ENCODE measurements at places on chromosomes 2 and 18.

- no peak for DNase-seq
Measured at GRCh38 chr2:8587920-8588830, 93.7 kb upstream of the ID2 start.

- DNase-seq, result no peak
Measured at GRCh38 chr2:23530909-23531276, 145.9 kb downstream of the KLHL29 start.

DNA sequence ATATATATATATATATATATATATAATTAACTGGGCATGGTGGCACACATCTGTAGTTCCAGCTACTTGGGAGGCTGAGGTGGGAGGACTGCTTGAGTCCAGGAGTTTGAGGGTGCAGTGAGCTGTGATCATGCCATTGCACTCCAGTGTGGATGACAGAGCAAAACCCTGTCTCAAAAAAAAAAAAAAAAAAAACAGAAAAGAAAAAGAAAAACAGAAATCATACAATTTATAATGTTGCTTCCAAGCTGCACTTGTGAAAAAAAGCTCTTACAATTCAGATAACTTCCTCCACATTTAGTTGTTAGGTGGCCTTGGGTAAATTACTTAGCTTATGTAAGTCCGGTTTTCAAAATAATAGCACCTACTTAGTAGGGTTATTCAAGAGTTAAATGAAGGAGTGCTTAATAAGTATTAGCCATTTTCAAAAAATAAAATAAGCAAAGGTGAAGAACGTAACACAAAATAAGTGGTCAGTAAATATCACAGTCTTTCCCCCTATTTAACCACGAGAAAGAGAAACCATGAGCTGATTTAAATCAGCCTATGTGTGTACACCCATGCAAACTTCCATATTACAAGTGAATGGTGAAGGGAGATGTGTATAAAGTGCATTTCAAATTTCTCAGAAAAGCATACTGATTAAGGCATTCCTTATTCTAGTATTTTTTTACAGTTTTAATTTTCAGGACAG lies 2.3 kb downstream of the WIPF1 start:
- no peak for DNase-seq

GRCh38 chr18:62663731-62664336 lies 51.5 kb upstream of the PHLPP1 start:
- DNase-seq, result no peak

DNA sequence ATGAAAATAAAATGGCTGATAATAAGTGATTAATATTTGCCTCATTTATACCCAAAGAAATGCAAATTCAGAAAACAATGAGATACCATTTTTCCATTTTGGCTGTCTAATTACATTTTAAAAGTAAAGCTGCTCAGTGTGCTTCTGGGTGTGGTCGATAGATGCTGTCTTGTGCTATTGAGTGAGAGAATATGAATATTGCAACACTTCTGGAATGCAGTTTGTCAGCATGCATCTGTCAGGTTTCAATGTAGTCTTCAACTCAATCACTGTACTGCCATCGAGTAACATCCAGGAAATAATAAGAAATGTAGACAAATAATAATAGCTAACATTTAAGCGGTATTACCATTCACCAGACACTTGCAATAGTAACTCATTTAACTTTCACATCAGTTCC lies 3.9 kb downstream of the IL18R1 start:
- DNase-seq, result no peak

DNA sequence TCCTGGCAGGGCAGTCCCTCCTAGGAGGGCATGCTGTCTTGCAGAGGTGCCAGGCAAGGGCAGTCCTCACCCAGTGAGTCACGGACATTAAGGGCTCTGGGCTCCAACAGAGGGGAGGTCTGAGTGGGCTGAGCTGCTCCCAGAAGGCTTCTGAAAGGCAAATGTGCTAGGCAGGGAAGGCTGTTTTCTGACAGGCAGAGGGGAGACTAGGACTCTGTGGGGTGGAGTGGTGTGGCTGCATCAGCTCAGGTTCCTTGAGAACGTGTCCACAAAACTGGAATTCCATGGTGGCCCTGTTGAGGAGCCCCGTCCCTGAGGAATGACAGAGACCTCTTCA lies 283.5 kb downstream of the MYCN start:
- no peak for DNase-seq

- DNase-seq, result no peak
Measured at GRCh38 chr18:59769129-59769865, 72.1 kb upstream of the CCBE1 start.

DNA sequence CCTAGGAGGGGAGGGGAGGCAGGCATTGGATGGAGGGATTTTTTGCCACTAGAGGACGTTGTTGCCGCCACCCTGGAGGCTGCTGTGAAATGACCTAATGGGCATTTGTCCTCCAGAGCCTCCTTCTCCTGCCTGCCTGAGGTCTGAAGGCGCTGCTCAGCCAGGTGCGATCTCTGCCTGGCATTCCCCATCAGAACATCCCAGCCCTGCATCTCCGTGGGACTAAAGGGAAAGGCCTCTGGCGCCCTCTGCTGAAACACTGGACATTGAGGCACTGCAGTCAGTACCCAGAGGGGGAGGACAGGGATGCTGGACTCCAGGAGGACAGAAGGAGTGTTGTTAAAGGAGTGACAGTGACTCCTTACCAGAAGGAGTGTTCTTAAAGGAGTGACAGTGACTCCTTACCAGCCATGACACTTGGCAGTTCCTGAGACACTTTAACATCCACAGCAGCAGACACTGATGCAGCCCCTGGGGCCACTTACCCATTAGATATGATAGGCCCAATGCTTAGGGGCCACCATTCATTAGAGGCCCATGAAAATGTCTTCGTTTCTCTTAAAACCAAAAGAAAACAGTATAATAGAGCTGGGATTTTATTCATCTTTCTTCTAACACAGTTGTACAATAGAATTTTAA lies 17.0 kb downstream of the THNSL2 start:
- DNase-seq, result peak; percentile 62

DNA sequence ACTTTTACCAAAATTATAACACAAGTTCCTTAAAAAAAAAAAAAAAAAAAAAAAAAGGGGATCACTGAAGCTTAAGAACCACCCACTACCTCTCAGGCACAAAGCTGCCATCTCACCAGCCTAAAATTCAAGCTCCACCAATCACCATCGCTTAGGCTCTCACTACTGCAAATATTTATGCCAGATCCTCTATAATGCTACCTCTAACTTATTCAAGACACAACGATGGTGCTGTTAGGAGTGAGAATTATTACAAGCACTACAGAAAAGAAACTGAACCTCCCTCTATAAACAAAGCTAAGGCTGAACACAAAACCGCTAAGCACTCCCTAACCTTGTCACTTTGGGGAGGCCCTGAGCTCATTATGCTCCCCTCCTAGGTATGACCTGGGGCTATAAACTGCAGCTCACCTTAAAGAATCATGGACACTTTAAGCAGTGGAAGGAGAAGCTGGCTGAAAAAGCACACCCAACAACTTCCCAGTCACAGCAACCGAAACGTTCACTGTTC lies 3.6 kb downstream of the FZD5 start:
- DNase-seq, result no peak

DNA sequence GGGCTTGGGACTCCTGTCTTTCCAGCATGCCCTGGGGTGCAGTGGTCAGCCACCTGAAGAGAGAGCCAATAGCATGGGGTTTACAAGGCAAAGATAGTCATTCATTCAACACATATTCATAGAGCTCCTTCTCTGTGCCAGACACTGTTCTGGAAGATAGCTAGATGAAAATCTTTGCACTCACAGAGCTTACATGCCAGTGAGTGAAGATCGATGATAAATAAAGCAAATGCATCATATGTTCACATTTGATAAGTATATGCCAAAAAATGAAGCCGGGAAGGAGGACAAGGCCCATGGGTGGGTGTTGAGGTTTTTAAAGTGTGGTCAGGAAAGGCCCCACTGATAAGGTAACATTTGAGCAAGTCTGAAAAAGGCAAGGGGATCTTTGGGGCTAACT lies 130.8 kb upstream of the CDCA7 start:
- no peak for DNase-seq

GRCh38 chr2:111701266-111701665 lies 182.7 kb downstream of the ANAPC1 start:
- DNase-seq, result no peak

DNA sequence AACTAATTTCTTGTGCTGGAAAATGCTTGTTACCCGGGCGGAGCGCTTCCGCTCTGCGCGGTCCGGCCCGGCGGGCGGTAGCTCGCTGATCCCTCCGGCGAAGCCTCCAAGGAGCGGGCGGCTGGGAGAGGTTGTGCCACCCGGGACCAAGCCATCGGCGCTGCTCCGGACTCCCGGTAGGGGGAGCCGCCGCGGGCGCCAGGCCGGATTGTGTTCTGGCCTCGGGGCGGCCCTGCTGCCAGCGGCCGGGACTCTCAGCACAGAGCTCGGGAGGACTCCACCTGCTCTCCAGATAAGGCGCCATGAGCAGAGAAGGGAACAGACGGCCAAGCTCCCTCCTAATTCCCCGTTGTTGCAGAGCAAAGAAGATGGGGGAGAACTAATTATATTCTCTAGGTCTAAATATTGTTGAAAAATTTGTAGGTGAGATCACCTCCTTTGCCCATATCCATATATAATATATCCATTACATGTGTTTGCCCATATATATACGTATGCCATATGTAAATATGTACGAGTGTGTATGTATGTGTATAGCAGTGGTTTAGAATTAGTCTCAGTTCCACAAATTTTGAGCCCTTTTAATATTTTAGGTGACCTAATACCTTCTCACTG lies 13.8 kb upstream of the SATB2 start:
- no peak for DNase-seq

DNA sequence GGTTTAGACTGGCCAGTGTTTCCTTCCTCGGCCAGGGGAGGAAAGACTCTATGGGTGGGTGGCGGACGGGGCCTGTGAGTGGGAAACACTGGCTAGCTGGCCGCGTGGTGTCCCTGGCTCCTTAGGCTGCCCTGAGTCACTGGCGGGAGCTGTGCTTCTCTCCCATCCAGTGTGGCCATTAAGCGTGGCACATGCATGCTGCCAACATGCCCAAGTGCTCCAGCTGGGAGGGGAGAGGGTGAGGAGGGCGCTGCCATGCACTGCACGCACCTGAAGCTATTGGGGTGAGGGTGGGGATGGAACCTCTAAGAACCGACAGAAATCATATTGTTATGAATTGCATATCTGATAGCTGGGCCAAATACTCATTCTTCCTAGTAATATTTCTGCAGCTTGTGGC lies 270.8 kb downstream of the CALCRL start:
- DNase-seq, result no peak

GRCh38 chr2:64225491-64225890 lies 81.3 kb upstream of the PELI1 start:
- DNase-seq, result no peak

GRCh38 chr2:58852905-58853304 lies 611.8 kb upstream of the FANCL start:
- DNase-seq, result no peak

- DNase-seq, result no peak
Measured at GRCh38 chr2:151111599-151112278, 149.9 kb downstream of the RBM43 start.

DNA sequence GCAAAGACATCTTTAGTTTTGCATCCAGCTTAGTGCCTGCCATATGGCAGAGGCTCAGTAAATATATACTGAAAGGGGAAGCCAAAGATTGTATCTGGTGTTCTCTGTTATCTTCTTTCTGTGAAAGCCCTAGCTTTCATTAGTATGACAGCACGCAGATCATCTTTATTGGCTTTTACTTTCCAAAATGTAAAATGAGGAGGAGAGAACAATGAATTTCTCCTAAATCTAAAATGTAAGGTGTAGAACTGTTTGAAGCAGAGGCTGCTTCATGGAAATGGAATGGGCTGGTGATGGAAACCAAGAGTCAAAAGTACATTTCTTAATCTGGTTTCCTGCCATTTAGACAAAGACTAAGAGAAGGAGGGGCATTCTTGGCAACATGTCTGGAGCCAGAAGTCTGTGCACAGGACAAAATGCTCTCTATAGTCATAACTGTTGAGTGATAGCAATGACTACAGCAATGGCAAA lies 1029.9 kb upstream of the PIK3C3 start:
- DNase-seq, result no peak

GRCh38 chr2:217386041-217386440 lies 526.2 kb upstream of the TNP1 start:
- DNase-seq, result no peak

DNA sequence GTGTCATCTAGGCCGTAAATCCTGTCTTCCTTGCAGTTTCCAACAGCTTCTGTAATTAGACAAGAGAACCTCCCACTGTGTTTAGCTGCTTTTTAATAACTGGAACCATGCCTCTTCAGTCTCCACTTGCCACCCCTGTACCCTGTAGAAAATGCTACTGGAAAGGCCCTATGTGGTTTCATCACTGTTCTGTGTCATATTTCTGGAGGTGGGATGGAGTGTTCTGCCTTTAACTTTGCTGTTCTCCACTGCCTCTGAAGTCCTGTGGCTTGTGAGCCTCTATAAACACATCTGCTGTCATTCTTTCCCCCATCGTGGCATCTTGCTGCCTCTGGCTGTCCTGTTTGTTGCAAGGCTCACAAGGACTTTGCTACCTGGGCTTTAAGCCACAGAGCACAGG lies 17.9 kb downstream of the MGAT5 start:
- DNase-seq, result no peak

GRCh38 chr2:141437521-141437920 lies 693.3 kb downstream of the LRP1B start:
- DNase-seq, result no peak

GRCh38 chr18:6728331-6728730 lies 1.2 kb upstream of the ARHGAP28 start:
- DNase-seq, result no peak

GRCh38 chr2:39938035-39938835 lies 159.2 kb upstream of the THUMPD2 start:
- DNase-seq, result no peak

DNA sequence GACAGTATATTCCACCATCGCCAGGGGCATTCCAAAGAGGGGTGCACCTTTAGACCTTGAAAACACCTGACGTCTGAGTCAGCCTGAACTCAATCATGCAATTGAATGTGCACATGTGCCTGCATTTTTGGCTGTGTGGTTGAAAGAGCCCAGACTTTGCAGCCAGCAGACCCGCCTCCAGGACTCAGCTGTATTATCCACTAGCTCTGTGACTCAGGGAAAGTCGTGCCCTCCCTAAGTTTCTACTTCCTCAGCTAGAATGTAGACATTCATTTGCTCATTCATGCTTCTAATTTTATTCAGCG lies 94.2 kb downstream of the LRRC30 start:
- DNase-seq, result no peak

DNA sequence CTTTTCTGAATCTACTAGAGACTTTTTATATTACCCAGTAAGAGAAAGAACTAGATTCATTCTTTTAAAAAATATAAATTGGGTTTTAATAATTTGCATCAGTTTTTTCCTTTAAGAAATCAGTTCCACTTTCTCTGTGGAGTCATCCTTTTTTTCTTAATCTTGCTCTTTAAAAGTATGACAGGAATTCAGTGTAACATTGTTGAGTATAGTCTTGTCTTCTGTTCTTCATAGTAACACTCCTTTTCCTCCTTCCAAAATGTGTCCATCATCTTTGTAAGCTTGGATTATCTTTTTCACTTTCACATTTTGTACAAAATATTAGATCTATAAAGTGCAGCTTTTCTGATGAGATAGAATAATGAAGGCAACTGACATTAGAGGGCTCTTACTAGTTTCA lies 135.4 kb downstream of the HAUS1 start:
- DNase-seq, result no peak

Measured in NCI-H1105 (cell line).